Stomach (tissue), 19 donors: ENCODE measurements at places on chromosomes 11 and 22.
A peak's percentile ranks its signal among the peaks of the same experiment; 100 is the strongest.

GRCh38 chr11:70067591-70068341 lies 10.4 kb upstream of the ANO1 start:
- DNase-seq: peak; percentile 49

- no peak for DNase-seq
Measured at GRCh38 chr11:115408036-115408921, 95.9 kb downstream of the CADM1 start.

DNA sequence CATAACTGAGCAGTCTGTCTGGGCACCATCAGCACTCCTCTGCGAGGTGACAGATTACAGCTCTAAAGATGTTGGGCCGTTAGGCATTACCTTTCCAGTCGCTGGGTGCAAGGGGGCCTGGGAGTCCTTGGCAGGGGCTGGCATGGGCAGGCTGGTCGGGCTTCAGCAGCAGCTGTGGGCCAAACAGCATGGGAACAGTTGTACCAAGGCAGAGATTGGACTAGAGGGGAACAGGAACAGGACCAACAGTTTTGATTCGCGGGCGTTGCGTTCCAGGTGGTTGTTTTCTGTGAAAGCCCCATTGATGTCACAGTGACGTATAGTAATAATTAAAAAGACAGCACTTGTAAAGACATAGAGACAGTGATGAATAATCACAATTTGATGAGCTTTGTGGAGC lies 25.8 kb upstream of the B3GAT1 start:
- no peak for DNase-seq

- DNase-seq: no peak
Measured at GRCh38 chr11:75105462-75105925, 8.8 kb upstream of the OR2AT4 start.
